ENCODE measurements at places on chromosomes 12 and 14.
A peak's percentile ranks its signal among the peaks of the same experiment; 100 is the strongest.

DNA sequence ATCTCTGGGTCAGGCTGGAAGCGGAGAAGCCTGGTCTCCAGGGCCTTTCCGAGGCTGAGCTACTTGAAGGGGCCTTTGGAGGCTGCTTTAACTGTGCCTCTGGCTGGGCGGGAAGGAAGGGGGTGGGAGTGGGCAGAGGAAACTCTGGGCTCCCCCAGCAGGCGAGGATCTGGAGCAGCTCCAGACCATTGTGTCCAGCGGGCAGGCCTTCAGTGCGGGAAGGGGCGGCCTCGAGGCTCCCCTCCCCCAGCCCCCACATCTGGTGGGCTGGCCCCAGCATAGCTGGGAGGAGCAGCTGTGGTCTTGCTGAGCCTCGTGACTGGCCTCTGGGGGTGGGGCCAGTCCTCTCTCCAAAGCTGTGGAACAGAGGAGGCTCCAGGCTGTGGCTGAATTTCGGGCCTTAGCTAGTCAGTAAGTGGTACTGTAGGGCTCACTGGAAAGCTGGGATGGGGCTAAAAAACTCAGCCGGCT lies 3.4 kb downstream of the TAMALIN start:
- no peak for DNase-seq

- no peak for DNase-seq
These were observed 37.4 kb downstream of the SLC6A12 start for GRCh38 chr12:176321-177181.

- no peak for DNase-seq
These were observed 14.2 kb downstream of the FAM161B start for GRCh38 chr14:73935666-73936065.

DNA sequence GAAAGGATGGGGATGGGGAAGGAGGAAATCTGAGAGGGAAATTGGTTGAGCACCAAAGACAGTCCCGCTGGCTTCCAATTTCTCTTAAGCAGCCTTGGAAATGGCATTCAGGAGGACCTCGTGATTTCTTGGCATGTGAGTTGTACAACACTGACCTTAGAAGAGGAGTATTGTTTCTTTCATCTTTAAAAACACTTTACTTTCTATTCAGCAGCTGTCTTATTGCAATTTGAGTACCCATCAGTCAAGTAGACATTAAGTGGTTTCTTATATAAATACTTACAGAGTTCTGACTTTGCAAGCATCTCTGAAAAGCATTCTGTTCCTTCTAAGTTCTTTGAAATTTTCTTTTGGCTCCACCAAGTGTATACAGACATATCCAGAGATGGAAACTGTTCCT lies 83.2 kb downstream of the LMNTD1 start:
- peak; percentile 42 for DNase-seq

DNA sequence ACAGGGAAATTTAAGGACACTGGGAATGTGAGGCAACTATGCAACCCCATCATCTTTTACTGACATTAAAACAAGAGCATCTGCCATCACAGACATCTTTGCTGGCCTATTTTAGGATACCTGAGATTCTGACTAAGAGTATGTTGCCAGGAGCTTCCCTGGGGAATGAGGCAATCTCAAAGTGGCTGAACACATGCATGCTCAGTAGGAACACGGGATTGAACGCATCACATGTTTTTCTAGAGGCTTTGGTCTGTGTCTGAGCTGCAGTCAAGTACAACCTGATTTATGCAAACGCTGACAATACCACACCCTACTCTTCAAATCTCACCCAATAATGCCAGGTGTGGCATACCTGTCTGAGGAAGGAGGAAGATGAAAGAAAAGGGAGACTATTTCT lies 416.5 kb downstream of the NELL2 start:
- no peak for DNase-seq

- no peak for DNase-seq
These were observed 38.7 kb downstream of the SETD3 start for GRCh38 chr14:99441918-99442317.

DNA sequence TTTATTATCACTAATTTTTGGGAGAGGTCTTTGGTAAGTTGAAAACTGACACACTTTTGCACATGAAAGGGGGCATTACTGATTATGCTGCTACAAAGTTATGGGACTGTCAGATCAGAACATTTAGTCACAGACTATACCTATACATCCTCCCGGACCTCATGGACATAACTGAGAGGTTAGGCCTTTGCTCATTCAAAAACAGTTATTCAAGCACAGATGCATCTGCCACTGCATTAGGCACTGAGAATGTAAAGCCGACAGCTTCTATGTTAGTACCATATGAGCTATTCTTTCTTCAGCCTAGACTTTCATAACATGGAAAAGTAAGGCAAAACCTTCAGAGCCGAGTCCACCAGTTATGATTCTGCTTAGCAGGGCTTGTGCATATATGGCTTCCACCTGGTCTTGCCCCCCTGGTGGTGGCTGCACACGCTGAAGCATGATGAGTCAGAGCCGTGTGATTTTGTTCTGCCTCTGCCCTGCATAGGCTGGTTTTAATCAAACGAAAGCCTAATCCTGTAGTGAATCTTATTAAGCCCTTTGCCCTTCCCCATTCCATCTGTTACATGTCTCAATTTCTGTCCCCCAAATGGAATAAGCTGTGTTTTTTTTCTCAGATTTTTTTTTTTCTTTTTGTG lies 21.8 kb upstream of the RNU6-8 start:
- DNase-seq: no peak

DNA sequence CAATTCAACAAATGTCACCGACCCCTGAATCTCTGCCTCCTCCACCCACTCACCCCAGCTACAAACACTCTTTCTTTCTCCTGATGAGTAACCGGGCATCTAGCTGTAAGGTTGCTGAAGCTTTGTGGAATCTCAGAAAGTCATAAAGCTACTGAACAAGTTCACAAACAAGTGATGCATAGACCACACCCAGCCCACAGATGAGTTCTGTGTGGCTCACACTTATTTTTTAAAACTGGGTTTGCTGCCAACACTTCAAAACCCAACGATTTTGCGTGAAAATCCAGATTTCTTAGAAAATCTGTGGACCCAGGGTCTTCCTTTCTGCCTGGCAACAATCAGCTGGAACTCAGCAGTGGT lies 96.1 kb downstream of the APAF1 start:
- no peak for DNase-seq

GRCh38 chr14:100486025-100486828 lies 101.0 kb downstream of the BEGAIN start:
- peak; percentile 74 for DNase-seq

DNA sequence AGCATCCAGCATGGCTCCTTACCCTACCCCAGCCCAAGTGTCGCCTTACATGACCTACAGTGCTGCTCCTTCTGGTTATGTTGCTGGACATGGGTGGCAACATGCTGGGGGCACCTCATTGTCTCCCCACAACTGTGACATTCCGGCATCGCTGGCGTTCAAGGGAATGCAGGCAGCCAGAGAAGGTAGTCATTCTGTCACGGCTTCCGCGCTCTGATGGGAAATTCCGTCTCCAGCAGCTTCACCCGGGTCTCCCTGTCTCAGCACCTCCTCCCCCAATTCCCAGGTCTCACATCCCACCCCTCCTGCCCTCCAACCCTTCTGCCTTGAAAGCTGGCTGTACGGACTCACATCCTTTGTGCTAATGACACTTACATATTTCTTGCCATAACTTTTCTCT lies 14.6 kb downstream of the PAX9 start:
- DNase-seq: no peak

GRCh38 chr12:55818140-55818728 lies 393 bp downstream of the ORMDL2 start:
- no peak for DNase-seq

DNA sequence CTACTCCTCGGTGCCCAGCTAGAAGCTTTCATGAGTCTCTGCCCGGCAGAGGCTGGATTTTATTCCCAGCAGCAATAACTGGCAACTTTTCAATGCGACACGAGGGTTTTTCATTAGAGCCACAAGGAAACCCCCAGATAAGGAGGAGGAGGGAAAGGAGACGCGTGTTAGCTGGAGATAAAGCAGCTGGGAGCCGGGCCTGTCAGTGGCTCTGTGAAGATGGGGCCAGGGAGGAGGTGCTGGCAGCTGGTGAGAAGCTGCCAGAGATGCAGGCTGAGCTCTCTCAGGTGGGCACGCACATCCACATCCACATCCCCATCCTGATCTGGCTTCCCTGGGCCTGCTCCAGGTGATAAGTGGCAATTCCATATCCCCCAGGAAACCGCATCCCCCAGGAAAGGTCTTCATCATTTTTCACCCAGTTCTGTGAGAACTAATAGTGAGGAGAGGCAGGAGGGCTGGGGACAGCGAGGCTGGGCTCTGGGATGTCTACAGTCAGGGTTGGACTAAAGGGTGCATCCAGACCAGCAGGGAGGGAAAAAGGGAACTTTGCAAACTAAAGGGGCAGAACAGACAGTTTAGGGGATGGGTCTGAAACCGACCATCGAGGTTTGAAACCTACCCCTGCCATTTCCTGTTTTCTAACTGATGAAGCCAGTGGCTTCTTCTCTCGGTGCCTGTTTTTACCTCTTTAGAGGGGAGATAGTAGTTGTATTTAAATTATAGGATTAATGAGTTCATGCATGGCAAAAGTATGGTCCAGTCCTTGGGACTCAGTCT lies 413.2 kb downstream of the DPF3 start:
- DNase-seq: peak; percentile 28

GRCh38 chr12:85516667-85517325 lies 236.8 kb downstream of the ALX1 start:
- no peak for DNase-seq

DNA sequence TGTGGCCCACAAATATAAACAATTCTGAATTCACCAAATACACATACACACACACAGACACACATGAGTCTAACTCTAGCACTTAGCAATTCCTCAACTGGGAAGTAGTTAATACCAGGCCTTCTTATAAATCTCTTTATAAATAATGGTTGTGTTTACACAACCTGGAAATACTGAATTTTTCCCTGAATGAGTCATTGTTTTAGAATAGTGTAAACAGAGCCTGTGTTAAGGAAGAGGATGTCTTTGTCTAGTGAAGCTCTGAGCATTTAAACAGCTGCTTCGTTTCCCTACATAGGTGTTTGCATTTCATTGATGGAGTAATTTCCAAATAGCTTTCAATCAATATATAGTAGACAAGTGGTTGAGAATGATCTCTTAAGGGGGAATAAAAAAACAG lies 218.8 kb downstream of the BTG1 start:
- DNase-seq: no peak

- peak; percentile 82 for DNase-seq
These were observed 79.1 kb upstream of the BDKRB2 start for GRCh38 chr14:96125536-96125935.

DNA sequence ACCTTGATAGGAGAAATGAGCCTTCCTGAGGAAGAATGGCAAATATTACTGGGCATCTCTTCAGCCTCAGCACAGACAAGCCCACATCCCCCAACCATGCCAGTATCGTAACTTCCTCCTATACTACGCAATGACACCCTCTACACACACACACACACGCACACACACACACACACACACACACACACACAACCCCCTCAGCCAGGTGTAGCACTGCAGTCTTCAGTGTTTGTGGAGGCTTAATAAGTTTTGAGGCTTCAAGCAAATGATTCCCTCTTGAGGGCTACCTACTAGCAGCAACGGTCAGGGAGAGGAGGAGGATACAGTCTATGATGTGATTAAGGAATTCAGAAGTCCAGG lies 1.6 kb downstream of the DGKA start:
- DNase-seq: no peak

DNA sequence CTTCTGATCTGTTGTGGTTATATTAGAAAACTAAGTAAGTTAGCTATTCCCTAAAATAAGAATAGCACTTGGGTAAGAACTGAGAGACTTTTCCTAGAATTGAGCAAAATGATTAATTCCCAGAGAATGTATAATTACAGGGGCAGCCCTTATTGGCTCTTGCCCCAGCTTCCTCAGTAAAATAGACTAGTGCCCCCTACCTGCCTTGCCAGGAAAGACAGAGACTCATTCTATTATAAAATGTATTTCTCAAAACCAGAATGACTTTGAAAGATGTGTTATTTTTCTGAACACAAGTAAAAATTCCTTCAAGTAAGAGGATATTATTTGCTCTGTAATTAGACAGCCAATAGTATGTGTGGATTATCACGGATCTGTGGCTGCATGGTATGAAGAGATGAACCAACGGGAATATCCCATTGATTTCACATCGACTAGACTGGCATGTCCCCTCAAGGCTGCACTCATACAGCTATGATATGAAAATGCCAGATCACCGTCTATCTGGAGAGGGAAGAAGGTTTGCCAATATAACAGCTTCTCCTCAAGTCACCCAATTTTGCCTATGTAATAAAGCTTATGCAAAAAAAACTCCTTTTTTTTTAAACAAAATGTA lies 7.4 kb upstream of the GLRX5 start:
- no peak for DNase-seq

DNA sequence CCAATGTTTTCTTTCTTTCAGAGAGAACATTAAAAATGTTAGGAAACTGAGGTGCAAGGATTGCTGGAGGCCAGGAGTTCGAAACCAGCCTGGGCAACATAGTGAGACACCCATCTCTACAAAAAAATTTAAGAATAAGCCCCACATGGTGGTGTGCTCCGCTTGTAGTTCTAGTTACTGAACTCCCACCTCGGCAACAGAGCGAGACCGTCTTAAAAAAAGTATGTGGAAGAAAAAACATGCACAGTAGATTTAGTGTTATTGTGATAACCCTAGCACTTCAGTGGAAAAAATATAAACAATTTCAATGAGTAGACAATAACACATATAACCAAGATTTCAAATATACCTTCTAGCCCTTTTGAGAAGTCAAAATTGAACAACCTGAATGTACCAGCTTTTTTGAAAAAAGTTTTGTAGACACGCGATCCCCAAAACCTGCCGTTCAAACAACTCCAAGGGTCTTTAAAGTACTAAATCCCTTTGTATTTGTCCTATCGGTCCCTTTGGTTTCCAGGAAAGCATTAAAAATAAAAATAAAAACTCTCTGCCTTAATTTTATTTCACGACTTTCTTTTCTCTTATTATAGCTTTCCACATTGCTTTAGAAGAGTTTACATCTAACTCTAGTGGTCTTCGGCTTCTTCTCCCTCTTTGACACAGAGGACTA lies 1.0 kb upstream of the ANO6 start:
- DNase-seq: no peak

- DNase-seq: no peak
These were observed 180.2 kb upstream of the SYT1 start for GRCh38 chr12:78684419-78684818.

GRCh38 chr12:82425241-82425640 lies 66.9 kb downstream of the METTL25 start:
- DNase-seq: no peak

- DNase-seq: no peak
These were observed 77.2 kb upstream of the EGLN3 start for GRCh38 chr14:34027990-34028495.

DNA sequence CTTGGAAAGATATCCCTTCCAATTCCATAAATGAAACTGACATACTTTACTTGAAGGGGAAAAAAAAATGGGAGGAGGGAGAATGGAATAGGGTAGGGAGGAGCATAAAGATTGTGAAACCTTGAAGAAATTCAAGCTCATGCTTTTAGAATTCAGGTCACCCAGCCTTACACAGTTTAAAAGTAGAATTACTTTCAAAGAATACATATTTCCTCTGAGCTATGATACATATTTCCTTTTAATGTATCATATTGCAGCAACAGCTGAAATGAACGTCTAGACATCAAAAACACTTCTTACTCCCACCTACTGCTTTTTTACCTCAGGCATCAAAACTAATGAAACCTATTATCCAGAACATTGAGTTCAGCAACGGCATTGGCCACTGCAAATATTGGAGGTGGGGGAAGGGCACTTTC lies 156.0 kb downstream of the MED13L start:
- no peak for DNase-seq
